Cardiac septum (tissue), 1 donor: ENCODE measurements at places on chromosomes 7 and 10.
A peak's percentile ranks its signal among the peaks of the same experiment; 100 is the strongest.

- DNase-seq, result peak; percentile 43
Measured at GRCh38 chr10:129954492-129955315, 9.4 kb downstream of the EBF3 start.

GRCh38 chr7:151692721-151693120 is 173.0 kb upstream of the RHEB start:
- no peak for DNase-seq

DNA sequence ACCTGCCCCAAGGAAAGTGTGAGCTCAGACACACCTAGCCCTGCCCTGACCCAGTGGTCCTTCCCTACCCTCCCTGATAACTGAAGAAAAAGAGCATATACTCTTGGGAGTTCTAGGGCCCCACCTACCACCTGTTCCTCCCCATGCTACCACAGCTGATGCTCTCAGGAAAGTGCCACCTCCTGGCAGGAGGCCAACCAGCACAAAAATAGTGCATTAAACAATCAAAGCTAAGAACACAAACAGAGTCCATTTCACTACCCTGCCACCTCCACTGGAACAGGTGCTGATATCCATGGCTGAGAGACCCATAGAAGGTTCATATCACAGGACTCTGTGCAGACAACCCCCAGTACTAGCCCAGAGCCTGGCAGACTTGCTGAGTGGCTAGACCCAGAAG is 288.6 kb upstream of the PHF14 start:
- no peak for DNase-seq

DNA sequence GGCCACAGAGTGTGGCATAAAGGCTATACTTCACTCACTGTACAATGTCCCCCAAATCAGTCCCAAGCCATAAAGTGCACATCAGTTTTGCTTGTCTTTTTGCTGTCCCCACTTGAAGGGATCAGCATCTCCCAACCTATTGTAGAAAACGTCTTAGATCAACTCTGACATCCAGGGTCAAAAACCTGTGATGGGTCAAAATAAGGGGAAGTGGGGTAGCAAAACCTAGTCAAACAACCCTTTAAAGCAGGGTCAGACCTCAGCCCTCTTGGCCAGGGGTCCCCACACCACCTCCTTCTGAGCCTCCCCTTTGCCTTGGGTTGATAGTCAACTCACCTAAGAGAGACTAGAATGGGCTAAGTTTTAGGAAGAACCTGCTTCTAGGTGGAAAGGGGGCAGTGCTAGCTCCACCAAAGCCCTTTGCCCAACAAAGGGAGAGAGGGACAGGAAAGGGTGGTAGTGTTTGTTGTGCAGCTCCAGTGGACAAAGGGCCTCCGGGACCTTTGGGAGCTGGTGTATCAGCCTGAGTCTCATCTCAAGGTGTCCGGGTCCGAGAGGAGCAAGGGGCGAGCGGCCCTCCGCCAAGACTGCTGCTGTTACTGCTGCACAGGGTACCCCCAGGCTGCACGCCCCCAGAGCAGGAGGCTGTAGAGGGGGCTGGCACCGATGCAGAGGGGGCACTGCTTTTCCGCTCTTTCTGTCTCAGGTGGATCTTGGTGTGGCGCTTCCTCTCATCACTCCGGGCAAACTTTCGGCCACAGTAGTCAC is 3.3 kb downstream of the EGR2 start:
- no peak for DNase-seq

DNA sequence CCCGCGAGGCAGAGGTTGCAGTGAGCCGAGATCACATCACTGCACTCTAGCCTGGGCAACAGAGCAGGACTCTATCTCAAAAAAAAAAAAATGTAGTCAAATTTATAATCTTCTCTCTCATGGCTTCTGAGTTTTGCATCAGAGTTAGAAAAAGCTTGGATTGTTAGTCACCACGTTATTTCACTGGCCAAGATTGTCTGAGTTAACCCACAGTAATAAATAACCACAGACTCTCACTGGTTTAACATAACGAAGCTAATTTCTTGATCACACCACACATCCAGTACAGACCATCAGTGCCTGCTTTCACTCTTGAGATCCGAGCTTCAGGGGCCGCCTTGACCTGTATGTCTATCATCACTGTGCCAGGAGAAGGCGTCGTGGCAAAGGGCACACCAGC is 116.8 kb upstream of the JCAD start:
- no peak for DNase-seq

DNA sequence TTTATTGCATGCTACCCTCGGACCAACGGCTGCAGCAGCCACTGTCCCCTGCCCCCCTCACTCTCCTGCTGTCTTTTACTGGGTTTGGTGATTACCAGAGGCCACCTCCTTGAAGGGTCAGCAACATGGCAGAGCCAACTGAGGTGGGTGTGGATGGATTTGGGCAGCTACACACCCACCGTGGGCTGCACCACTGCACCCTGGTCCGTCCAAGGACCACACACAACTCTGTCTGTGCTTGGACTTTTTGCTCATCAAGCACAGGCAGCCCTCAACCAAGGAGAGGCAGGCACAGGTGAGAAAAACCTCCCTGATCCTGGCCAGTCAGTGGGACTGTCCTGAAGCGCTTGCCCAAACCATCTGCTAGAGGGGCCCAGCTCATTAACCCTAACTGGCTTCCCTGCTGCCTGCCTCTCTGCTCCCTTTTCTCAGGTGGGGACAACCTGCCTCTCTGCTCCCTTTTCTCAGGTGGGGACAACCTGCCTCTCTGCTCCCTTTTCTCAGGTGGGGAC is 239.5 kb upstream of the PITRM1 start:
- DNase-seq, result no peak

GRCh38 chr10:121974019-121974534 is 940 bp downstream of the NSMCE4A start:
- no peak for DNase-seq

GRCh38 chr7:55019191-55019690 is 424 bp downstream of the EGFR start:
- DNase-seq, result no peak

DNA sequence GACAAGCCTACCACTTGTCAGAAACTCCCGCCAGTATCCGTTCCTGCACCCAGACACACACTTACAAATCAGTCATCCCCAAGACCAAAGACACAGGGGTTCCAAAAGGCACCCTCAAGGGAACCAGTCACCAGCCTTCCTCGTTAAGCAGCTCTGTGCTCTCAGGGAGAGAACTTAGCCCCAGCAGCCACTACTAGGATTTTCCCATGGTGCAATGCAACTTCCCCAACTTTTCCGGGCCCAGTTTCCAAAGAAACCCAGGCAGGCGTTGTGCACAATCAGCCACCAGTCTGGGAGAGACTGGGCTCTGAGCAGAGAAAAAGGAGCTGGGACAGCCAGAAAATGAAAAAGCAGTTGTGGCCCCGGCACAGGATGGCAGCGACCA is 1.2 kb downstream of the DLG5 start:
- DNase-seq, result no peak

- DNase-seq, result no peak
Measured at GRCh38 chr10:101893510-101894120, 50.0 kb upstream of the KCNIP2 start.

DNA sequence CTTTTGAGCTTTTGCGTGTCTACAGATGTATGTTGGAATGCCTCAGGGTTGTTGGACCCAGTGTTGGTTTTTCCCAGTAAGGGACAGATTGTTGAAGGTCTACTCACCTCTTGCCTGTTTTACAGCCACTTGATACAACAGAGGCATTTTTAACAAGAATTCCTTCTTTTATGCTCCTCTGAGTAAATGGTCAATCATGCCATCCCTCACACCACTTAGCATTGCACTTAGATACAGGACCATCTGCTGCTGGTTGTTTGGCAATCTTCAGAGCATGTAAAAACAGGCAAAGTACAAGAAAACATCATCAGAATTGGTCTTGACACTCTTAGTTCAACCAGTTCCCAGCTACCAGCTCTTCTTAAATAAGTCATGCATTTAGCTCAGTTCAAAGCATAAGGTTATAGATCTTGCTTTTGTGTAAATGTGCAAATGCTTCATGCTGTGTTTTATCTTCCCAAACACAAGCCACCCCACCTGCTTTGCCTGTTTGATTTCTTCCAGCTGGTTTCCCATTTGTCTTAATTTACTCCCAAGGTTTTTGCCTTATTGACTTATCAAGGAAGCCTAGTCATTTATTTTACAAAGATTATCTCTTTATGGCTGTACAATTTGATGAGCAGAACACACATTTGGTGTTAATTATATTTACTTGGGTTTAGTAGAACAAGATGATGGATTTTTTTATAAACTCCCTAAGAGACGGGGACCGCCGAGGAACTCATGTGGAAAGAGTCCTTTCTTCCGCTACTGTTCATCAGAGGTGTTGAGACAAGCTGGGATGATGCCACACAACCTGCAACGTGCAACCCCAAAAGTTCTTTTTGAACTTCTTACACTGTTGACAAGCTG is 136.6 kb downstream of the AHR start:
- no peak for DNase-seq

DNA sequence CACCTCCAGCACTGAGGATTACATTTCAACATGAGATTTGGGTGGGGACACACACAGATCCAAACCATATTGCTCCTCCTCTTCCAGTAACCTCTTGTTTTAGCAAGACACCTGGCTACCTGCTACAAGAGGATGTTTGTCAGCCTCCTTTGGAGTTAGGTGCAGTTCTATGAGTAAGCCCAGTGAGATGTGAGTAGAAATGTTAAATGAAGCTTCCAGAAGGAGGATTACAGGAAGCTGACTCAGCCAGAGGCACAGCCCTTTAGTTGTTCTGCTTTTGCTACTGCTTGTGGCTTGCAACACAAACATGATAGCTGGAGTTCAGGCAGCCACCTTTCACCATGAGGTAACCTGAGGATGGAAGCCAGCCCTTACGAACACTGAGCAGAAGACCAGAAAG is 382.7 kb upstream of the RNF32 start:
- no peak for DNase-seq

GRCh38 chr7:125423458-125424155 is 494.0 kb upstream of the POT1 start:
- DNase-seq, result no peak

GRCh38 chr10:34256216-34256615 is 558.9 kb downstream of the PARD3 start:
- no peak for DNase-seq

DNA sequence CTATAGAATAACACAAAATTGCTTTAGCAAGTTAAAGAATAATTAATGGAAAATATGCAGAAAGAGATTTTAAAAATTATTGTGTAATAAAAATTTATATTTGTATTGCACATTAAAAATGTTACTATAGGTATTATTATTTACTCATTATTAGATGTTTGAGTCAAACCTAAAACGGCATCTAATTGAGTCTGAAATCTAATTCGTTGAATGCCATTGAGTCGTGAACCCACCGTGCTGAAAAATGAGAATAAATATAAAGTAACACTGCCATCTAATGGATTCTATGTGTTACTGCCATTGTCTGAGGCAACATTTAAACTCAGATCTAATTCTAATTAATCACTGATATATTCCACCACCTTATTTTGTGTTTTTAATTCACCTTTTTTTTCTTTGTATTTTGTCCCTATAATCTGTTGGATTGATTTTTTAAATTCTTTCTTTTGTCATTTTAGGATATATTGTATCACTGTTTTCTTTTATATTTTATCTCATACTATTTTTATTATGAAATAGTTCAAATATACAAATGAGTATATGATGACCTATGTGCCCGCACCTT is 62.2 kb downstream of the SAMD9 start:
- no peak for DNase-seq

GRCh38 chr7:157893535-157894044 is 556.8 kb downstream of the DNAJB6 start:
- peak; percentile 35 for DNase-seq

GRCh38 chr7:23873306-23873705 is 163.3 kb downstream of the STK31 start:
- DNase-seq, result no peak

- DNase-seq, result no peak
Measured at GRCh38 chr7:118615-119391, 73.6 kb upstream of the FAM20C start.
